ENCODE measurements at places on chromosomes 1 and 21. TPM values are rescaled to one million over a fixed set of nuclear protein-coding genes. Genes with fewer than 3 reads are reported as not detected.

DNA sequence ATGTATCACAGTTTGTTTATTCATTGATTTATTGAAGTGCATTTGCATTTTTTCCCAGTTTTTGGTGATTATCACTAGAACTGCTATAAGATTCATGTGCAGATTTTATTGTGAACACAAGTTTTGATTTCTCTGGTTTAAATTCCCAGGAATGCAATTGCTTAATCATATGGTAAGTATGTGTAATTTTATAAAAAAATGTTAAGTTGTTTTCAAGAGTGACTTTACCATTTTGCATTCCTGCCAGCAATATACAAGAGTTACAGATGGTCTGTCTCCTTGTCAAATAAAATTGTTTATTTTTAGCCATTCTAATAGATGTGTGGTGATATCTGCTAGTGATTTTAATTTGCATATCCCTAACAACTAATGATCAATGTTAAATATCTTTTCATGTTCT is 127.3 kb upstream of the APP start:
- no peaks in the 10 kb centered on the region for H3K27me3 ChIP-seq
- H3K4me3 ChIP-seq = no peak overlapping the region
- DNase-seq = no peak
- H3K27ac ChIP-seq = no peak overlapping the region
- H3K36me3 ChIP-seq = no peaks in the 10 kb centered on the region

- H3K4me3 ChIP-seq = no peak overlapping the region
- H3K27me3 ChIP-seq = peaks cover 28% of the 10 kb centered on the region
- no peak overlapping the region for H3K27ac ChIP-seq
- no peak for DNase-seq
- H3K4me1 ChIP-seq = no peaks in the 10 kb centered on the region
Observed at GRCh38 chr1:224703702-224704101, 87.6 kb downstream of the CNIH3 start.

DNA sequence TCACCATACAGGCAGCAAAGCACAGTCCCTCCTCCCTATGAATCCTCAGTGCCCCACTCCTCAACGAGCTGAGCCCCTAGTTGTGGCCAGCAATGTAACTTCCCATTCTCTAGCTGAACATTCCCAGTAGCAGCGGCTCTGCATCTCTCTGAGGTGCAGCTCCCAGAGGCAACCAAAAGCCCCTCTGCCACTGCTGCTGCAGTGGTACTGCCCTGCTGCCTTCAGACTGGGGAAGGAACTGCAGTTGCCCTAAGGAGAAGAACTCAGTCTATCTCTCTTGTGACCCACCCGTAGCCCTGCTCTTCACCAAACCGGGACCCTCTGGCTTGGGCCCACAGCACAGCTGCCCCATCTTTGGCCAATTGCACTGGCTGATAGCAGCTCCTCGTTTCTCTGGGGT is 31.6 kb downstream of the PYHIN1 start:
- H3K27me3 ChIP-seq = no peaks in the 10 kb centered on the region
- H3K36me3 ChIP-seq = peaks cover 5% of the 10 kb centered on the region
- no peaks in the 10 kb centered on the region for H3K4me1 ChIP-seq

GRCh38 chr1:224996266-224996665 is 66.8 kb downstream of the DNAH14 start:
- no peaks in the 10 kb centered on the region for H3K27me3 ChIP-seq
- H3K4me3 ChIP-seq = no peak overlapping the region
- H3K4me1 ChIP-seq = no peaks in the 10 kb centered on the region
- H3K36me3 ChIP-seq = no peaks in the 10 kb centered on the region
- H3K27ac ChIP-seq = no peak overlapping the region
- no peak for DNase-seq

GRCh38 chr1:211258310-211258755 is 833 bp upstream of the RCOR3 start:
- H3K27me3 ChIP-seq = no peaks in the 10 kb centered on the region
- peak; percentile 41 for DNase-seq
- H3K27ac ChIP-seq = peak overlapping the region; percentile 90
- H3K36me3 ChIP-seq = peaks cover 2% of the 10 kb centered on the region
- H3K4me1 ChIP-seq = peaks cover 13% of the 10 kb centered on the region
- H3K4me3 ChIP-seq = peak overlapping the region; percentile 97

DNA sequence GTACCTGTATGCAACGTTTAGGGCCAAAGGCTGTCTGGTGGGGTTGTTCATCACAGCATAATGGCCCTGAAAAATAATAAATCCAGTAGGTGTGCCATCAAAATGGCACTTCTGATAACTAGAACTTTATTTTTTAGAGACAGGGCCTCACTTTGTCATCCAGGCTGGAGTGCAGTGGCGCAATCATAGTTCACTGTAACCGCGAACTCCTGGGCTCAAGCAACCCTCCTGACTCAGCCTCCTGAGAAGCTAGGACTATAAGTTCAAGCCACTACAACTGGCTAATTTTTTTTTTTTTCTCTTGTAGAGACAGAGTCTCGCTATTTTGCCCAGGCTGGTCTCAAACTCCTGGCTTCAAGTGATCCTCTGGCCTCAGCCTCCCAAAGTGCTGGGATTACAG is 4.7 kb downstream of the SNAPIN start:
- peaks cover 8% of the 10 kb centered on the region for H3K36me3 ChIP-seq
- no peaks in the 10 kb centered on the region for H3K27me3 ChIP-seq
- DNase-seq = no peak
- no peak overlapping the region for H3K27ac ChIP-seq

GRCh38 chr1:168613691-168614231 is 37.4 kb downstream of the XCL1 start:
- no peak overlapping the region for H3K27ac ChIP-seq
- peaks cover 5% of the 10 kb centered on the region for H3K36me3 ChIP-seq
- peaks cover 43% of the 10 kb centered on the region for H3K27me3 ChIP-seq
- peaks cover 3% of the 10 kb centered on the region for H3K4me1 ChIP-seq
- peak overlapping the region; percentile 39 for H3K4me3 ChIP-seq

DNA sequence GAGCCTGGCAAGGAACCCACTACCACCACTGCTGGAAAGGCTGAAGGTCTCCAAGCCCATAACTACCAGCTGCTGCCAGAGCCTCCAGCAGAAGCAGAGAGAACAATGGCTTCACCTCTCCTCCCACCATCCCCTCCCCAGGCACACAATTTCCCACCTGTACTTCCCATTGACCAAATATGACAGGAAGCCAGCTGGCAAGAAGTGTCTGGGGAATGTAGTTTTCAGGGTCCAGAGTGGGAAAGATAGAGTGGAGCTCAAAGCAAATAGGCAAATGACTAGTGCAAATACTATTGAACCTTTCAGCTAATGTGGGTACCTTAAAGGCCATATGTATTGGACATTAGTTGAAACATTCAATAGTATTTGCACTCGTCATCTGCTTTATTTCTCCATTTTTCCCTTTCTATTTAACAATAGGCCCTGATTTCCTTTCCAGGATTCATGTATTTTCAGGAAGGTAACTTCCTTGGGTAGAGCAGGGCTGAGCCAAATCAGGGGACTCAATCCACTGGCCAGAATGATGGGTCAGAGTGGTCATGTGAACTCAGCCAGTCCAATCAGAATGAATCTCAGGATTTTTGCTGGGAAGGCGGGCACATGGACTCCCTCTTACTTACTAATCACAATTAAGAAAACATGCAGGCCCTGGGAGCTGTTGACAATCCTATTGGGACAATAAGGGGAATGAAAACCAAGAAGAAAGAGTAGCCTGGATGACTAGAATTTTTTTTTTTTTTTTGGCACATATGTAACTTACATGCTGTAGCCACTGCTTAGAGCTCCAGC is 12.1 kb upstream of the NFYC start:
- no peaks in the 10 kb centered on the region for H3K27me3 ChIP-seq
- peaks cover 4% of the 10 kb centered on the region for H3K36me3 ChIP-seq
- no peak for DNase-seq

DNA sequence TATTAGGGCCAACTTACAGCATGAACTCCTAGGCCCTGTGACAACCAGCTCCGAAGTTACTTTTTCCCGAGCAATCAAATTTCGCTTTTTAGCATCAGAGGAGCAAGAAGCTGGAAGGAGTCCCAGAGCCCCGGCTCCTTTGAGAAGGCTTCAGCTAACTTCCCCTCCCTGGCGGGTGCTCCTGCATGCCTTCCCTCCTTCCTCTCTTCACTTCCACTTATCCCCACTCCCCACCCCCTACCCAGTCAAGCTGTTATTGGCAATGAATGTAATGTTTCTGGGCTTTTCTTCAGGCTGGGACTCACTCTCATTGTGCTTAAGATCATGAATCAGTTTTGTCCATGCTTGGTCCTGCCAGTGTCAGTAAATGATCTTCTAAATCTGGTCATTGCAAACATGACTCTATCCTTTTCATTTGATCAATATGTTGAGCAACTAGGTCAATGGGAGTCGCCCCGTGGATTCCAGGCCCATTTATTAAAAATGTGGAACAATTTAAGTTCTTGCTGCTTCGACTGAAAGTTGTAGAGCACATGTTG is 94.5 kb upstream of the TSPAN2 start:
- DNase-seq = no peak
- no peak overlapping the region for H3K27ac ChIP-seq
- H3K27me3 ChIP-seq = peaks cover 21% of the 10 kb centered on the region
- peaks cover 5% of the 10 kb centered on the region for H3K4me1 ChIP-seq
- H3K4me3 ChIP-seq = no peak overlapping the region

GRCh38 chr1:237736372-237737029 is 154.2 kb downstream of the ZP4 start:
- no peaks in the 10 kb centered on the region for H3K36me3 ChIP-seq
- H3K27ac ChIP-seq = peak overlapping the region; percentile 1
- no peak for DNase-seq
- H3K27me3 ChIP-seq = no peaks in the 10 kb centered on the region

DNA sequence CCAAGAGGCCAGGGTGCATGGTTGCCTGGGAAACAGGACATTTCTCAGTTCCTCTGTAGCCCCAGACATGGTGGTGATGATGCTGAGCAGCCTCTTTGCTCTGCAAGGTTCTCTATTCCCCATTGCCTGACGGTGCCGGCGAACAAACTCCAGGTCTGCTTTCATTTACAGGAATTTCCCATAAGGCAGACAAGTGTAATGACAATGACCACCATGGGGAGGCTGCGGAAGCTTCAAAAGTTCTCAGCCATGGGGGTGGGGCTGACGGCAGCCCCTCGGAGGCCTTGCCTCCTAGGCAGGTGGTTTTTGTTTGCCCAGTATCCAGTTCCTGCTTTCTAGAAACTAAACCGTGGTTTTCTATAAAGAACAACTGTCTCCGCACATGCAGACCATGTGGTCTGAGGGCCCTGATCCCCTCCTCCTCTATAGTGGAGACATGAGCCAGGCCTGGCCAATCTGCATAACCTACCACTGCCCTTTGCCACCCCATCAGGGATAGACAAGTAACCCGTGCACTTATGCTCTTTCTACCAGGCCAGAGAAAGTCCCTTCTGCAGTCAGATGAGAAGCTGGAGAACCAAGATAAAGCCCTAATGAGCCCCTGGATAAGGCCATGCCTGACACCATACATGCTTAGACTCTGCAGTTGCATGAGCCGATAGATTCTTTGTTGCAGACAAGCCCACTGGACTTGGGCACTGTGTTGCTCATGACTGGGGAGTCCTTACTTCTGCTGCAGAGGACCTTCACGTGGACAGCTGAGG is 54.1 kb downstream of the LDLRAD2 start:
- DNase-seq = no peak
- peaks cover 2% of the 10 kb centered on the region for H3K4me1 ChIP-seq
- no peaks in the 10 kb centered on the region for H3K36me3 ChIP-seq
- no peak overlapping the region for H3K27ac ChIP-seq
- H3K4me3 ChIP-seq = no peak overlapping the region

DNA sequence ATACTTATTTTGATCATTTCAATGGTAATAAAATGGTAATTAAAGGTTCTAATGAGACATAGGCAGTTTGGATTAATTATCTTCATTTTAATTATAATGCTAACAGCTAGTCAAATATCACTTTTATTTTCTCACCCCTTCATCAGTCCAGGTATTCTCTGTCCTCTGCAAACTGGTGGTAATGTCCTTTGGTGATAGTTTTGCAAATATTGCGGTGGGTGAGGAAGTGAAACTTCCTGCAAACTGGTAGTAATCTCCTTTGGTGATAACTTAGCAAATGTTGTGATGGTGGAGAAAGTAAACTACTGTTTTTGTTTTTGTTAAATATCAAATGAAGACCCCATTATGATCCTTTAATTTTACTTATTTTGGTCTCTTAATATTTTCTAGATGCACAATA is 209.0 kb downstream of the AMY1C start:
- no peak for DNase-seq
- H3K27ac ChIP-seq = no peak overlapping the region
- H3K4me1 ChIP-seq = no peaks in the 10 kb centered on the region
- H3K4me3 ChIP-seq = no peak overlapping the region
- no peaks in the 10 kb centered on the region for H3K27me3 ChIP-seq
- H3K36me3 ChIP-seq = no peaks in the 10 kb centered on the region

DNA sequence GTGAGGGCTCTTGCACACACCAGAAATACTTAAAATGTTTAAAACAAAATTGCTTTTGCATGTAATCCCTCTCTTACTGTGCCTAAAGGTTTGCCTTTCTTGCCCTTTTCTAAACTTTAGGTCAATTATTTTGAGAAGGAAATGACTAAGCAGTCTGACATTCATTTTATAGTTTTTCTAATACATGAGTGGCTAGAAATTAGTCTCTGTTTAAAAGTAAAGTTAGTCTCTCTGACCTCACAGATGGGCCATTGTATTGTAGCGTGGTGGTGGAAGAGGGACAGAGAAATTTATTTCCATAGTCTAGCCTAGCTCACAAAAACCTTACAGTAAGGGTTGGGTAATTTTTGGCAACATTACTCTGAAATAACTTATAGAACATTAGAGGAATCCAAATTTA is 3.6 kb upstream of the COL11A1 start:
- peaks cover 12% of the 10 kb centered on the region for H3K27me3 ChIP-seq
- peaks cover 2% of the 10 kb centered on the region for H3K36me3 ChIP-seq
- no peak overlapping the region for H3K27ac ChIP-seq
- peaks cover 4% of the 10 kb centered on the region for H3K4me1 ChIP-seq
- DNase-seq = no peak

GRCh38 chr1:184030433-184031091 is 7.0 kb downstream of the COLGALT2 start:
- no peak overlapping the region for H3K4me3 ChIP-seq
- H3K4me1 ChIP-seq = no peaks in the 10 kb centered on the region
- no peak for DNase-seq
- no peak overlapping the region for H3K27ac ChIP-seq

- H3K27me3 ChIP-seq = peaks cover 33% of the 10 kb centered on the region
- H3K4me3 ChIP-seq = no peak overlapping the region
- no peaks in the 10 kb centered on the region for H3K36me3 ChIP-seq
- DNase-seq = no peak
Observed at GRCh38 chr1:48644190-48644900, 132.3 kb downstream of the BEND5 start.

DNA sequence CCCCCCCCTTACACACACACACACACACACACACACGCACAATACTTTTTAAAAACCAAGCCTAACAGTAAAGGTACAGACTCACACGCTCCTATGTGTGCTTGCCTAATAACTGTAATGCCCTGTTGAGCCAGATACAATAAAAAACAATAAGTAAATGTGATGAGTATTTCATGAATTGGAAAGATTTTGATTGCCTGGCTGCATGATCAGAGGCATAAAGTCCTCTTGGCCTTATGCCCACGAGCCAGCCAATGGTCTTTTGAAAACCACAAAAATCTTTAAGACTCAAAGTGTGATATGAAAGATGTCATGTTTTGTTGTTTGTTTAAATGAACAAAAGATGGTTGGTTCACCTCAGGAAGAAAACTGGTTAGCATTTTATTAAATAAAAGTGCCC is 441.9 kb upstream of the ZRANB2 start:
- DNase-seq = no peak
- no peaks in the 10 kb centered on the region for H3K4me1 ChIP-seq
- no peak overlapping the region for H3K4me3 ChIP-seq
- no peak overlapping the region for H3K27ac ChIP-seq
- H3K27me3 ChIP-seq = no peaks in the 10 kb centered on the region
- no peaks in the 10 kb centered on the region for H3K36me3 ChIP-seq

The TSSK3 gene
- total RNA-seq = 1.2 TPM

The IL12RB2 gene
- 2.1 TPM for total RNA-seq

The LCK gene
- 267 TPM for total RNA-seq

The H6PD gene
- total RNA-seq = 19.2 TPM

The CD164L2 gene
- total RNA-seq = not detected

The PPM1J gene
- total RNA-seq = 0.20 TPM

The GNAT2 gene
- not detected for total RNA-seq

The PGBD5 gene
- total RNA-seq = not detected

The RIPPLY3 gene
- not detected for total RNA-seq
